ENCODE measurements at places on chromosomes 13 and 19. TPM values are rescaled to one million over a fixed set of nuclear protein-coding genes. Genes with fewer than 3 reads are reported as not detected.

LATS2 gene
- total RNA-seq, result 7.8 TPM

UBE2L5 gene
- not detected for total RNA-seq

- DNase-seq, result no peak
These were observed at the start of the genes COL4A1 and COL4A2 for GRCh38 chr13:110306960-110307766. COL4A1 (minus strand) TSS chr13:110307157; CDS start chr13:110307027, 130 bp downstream. COL4A2 (plus strand) TSS chr13:110307284; CDS start chr13:110307904, 620 bp downstream.

DNA sequence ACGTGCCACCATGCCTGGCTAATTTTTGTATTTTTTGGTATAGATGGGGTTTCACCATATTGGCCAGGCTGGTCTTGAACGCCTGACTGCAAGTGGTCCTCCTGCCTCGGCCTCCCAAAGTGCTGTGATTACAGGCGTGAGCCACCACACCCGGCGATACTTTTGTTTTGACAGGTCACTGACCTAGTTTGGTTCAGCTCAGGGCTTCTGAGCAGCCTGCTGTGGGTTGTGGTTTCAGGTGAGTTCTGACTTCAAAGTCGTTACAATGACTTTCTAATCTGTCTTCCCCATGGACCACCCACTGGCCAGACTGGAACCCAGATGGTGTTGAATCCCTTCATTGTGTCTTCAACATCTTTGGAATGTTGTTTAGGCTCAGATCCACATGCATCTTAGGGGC, 73.8 kb downstream of the TRPM4 start:
- DNase-seq, result peak; percentile 41

CGB2 gene
- not detected for total RNA-seq

THOP1 gene
- 217 TPM for total RNA-seq

All from GM12878 (cell line).